ENCODE measurements at places on chromosomes 2 and 18. TPM values are rescaled to one million over a fixed set of nuclear protein-coding genes. Genes with fewer than 3 reads are reported as not detected.

UCN gene
- 0.35 TPM for polyA plus RNA-seq

PCARE gene
- polyA plus RNA-seq: not detected

SUMO1 gene
- polyA plus RNA-seq: 108 TPM

NT5C1B gene
- not detected for polyA plus RNA-seq

SALL3 gene
- 24.5 TPM for polyA plus RNA-seq

NR4A2 gene
- polyA plus RNA-seq: 0.15 TPM

ARHGEF33 gene
- polyA plus RNA-seq: 0.08 TPM

DNAJC5G gene
- polyA plus RNA-seq: 0.83 TPM

ASPRV1 gene
- 0.59 TPM for polyA plus RNA-seq

ORMDL1 gene
- polyA plus RNA-seq: 34.9 TPM

HMSD gene
- polyA plus RNA-seq: 0.91 TPM

All from H1 (cell line).